Stimulated activated CD4-positive, alpha-beta T cell treated with anti-CD3 and anti-CD28 coated beads, Interleukin-1b, Interleukin-23, amount 100 ng/mL, for 1 hour (primary cell): ENCODE measurements at places on chromosomes 2 and 18.

GRCh38 chr18:36459203-36459602 lies 161.7 kb downstream of the FHOD3 start:
- DNase-seq, result no peak

DNA sequence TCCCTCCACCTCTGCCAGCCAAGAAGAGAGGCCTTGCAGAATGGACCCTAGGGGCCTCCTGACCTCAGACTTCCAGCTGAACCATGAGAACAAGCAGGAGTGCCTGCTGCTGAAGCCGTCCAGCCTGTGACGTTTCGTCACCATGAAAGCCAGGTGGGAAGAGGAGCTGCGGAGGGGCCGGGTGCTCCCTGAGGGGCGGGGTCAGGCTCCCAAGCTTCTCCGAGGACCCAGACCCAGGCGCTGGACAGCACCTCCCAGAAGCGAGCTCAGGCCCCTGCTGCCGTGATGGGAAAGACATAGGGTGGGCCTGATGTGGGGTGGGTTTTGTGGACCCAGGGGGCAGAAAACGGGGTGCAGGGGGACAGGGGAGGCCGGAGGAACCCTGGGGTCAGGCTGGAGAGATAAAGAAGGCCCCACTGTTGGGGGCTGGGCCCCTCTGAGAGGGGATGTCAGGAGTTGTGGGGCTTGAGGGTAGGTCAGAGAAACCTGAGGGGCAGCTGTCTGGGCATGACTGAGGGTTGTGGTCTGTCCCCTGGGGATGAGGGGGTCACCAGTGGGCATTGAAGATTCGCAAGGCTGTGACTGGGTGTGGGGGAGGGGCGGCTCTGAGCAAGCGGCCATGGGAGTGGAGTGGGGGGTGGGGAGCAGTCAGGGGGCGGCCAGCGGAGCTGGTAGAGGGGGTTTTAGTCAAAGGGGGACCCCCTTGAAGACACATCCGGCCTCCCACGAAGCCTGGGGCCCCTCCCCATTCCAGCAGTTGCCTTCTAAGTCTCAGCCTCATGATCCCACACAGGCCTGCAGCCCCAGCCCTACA lies 73.4 kb upstream of the ODC1 start:
- DNase-seq, result no peak

DNA sequence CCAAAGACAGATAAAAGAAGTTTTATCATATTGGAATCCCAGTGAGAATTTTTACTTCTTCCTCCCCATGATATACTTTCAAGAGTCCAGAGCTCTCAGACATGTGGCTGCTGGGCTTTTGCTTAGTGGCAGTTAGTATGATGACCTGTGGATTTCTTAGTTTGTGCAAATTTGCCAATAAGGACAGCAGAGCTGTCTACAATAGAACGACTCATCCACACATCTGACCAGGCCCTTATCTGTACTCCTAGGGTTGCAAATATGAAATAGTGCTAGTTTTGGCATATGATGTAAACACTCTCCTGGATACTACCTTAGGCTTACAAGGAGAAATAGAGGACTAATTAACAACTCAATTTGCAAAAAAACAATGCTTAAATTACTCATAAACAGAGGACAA lies 758.4 kb upstream of the TMEFF2 start:
- no peak for DNase-seq

DNA sequence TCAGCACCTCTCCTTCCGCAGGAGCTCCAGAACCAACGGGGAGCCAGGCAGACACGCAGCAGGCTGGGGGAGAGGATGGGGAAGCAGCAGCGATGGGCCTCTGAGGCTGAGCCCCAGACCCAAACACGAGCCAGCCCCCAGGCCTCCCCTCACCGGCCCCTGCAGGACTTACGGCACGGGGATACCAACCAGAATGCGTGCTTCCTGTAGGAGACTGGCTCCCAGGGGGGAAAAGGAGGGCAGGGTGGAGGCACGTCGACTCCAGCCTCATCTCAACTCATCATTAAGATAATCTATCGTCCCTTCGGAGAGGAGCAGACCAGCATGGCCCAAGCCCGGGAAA lies 495.1 kb upstream of the MYT1L start:
- DNase-seq, result no peak

GRCh38 chr2:195533771-195534642 lies 123.0 kb upstream of the SLC39A10 start:
- peak; percentile 41 for DNase-seq

GRCh38 chr2:191678437-191679100 lies 633 bp downstream of the NABP1 start:
- no peak for DNase-seq

DNA sequence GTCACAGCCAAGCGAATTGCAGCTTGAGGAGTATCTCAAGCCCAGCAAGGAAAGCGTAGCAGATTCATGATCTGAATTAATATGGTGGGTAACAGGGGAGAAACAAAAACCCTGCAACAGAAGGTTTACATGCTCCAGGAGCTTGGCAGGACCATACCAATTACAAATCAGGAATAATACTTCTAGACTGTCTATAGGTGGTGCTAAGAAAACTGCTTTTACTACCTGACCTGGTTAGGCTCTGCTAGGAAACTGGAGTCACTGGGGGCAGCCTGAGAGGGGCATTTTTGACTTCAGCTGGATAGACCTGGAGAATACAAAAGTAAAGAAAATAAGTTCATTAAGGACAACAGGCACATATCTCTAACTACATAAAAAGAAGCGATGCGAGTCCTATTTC lies 24.6 kb upstream of the SPOPL start:
- no peak for DNase-seq

GRCh38 chr2:190763100-190763499 lies 114.2 kb downstream of the NAB1 start:
- DNase-seq, result no peak

DNA sequence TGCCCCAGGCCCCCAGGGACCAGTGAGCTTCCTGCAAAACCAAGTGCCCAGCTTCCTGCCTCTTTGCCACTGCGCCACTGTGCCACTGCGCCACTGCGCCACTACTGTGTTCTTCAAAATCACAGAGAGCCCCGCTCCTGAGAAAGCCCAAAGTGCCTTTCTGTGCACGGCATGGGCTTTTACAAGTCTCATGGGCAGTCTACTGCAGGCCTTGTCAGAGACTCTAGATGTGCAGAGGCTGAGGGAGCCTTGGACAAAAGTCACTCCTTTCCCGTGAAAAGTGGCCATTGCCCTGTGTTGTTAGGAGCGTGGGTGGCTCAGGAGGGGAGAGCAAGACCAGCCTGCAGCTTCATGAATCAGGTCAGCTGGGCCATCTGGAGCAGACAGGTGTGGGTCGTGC lies 180.5 kb downstream of the SMAD7 start:
- no peak for DNase-seq
